ENCODE measurements at places on chromosomes 16 and 17. TPM values are rescaled to one million over a fixed set of nuclear protein-coding genes. Genes with fewer than 3 reads are reported as not detected.
A peak's percentile ranks its signal among the peaks of the same experiment; 100 is the strongest.

DNA sequence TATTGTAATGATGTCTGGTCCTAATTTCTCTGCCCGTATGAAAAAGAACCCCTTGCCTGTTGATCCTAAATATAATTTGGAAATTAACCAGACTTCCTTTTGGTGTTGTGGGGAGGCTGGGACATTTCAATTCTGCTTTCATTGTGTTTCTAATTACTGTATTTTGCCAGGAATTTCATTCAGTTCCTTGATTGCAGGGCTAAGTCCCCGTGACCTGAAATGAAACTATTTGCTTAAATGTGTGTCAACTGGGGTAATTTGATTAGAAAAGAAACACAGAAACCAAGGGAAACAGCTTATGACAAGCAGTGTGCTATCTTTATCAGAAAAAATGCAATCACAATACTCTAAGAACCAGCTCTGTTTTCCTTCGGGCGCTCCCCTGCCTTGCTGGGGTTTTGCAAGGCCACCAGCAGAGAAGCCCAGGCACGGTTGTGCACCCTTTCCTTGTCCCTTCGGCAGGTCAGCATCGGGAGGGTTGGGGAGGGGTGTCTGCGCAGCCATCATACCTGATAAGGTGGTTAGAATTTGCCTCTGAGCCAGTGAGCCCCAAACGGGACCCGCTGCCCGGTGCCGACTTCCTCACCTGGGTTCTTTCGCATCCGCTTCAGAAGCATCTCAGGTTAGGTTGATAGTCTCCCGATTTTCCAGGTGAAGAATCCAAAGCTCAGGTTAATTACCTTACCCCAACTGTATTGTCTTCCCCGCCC lies 19.4 kb downstream of the KLHL36 start:
- DNase-seq = no peak

- no peak for DNase-seq
These were observed 8.4 kb downstream of the WDR81 start for GRCh38 chr17:1732833-1733321.

DNA sequence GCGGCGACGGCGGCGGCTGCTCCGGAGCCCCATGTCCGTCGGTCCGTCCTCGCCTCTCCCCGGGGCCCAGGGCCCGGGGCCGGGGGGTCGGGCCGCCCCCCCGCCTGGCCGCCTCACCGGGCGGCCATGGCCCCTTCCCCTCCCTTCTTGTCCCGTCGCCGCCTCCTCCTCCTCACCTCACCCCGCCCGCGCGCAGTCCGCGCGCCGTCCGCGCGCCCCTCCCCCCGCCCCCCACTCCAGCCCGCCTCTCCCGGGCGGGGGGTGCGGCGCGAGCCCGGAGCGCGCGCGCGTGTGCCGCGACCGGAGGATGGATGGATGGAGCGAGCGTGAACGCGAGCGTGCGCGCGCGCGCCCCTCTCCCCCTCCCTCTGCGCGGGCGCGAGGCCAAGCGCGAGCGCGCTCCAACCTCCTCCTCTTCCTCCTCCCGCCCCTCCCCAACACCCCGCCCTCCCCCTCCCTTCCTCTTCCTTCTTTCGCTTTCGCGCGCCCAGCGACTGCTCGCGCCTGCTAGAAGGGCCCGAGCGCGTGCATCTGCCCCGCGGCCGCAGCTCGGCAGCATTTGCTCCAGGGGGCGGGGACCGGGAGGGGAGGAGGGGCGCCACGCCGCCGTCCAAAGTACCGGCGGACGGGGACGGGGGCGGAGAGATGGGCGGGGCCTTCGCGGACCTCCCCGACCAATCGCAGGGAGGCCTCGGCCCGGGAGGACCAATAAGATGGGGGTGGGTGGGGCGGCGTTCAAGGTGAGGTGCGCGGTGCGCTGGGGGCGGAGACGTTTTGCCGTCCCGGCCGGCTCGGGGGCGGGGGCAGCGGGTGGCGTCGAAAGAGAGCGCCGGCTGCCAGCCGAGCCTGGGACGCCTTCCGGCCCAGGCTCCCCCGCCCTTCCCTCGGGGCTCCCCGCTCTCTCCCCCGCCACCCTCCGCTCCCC lies at the start of gene ATXN7L3:
TSS of gene ATXN7L3 (minus strand) at position 332 of the 925 bp plus-strand sequence. CDS start 1,814 bp downstream, outside the sequence.
- peak; percentile 100 for DNase-seq

The ASPHD1 gene
- 0.39 TPM for total RNA-seq

GRCh38 chr16:11636172-11636721 lies 32.0 kb upstream of the SNN start:
- DNase-seq = no peak

- DNase-seq = no peak
These were observed 2.8 kb upstream of the PRKAR1A start for GRCh38 chr17:68509141-68510057.

The TNS4 gene
- total RNA-seq = not detected

DNA sequence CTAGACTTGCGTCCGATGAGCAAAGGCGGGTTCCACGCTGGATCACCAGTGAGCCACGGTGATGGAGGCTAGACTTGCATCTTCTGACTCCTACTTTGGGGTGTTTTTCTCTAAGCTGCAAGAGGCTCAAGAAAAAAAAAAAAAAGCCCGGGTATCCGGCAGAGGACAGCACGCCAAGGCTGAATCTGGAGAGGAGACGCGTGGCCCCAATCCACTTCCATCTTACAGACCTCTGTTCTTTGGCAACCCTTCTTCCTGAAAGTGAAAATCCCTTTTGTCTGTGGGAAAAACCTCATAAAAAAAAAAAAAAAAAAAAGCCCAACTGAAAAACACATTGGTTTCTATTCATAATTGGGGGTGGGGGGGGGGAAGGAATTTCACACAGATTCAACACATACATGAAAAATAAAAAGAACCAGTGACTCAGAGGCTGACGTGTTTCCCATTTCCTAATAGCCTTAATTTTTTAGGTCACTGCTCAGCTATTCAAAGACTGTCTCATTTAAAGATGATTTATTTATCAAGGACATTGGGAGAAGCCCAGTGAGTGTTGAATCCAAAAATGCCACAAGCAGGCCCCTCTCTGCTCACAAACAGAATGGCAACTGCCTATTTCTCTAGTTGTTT lies 258.3 kb downstream of the FOXL1 start:
- DNase-seq = peak; percentile 50

GRCh38 chr17:13931800-13932460 lies 137.4 kb upstream of the COX10 start:
- peak; percentile 81 for DNase-seq

The PTX4 gene
- 0.26 TPM for total RNA-seq

- peak; percentile 96 for DNase-seq
These were observed 5.6 kb downstream of the RARA start for GRCh38 chr17:40314584-40314956.

The RABEP2 gene
- total RNA-seq = 18.8 TPM

DNA sequence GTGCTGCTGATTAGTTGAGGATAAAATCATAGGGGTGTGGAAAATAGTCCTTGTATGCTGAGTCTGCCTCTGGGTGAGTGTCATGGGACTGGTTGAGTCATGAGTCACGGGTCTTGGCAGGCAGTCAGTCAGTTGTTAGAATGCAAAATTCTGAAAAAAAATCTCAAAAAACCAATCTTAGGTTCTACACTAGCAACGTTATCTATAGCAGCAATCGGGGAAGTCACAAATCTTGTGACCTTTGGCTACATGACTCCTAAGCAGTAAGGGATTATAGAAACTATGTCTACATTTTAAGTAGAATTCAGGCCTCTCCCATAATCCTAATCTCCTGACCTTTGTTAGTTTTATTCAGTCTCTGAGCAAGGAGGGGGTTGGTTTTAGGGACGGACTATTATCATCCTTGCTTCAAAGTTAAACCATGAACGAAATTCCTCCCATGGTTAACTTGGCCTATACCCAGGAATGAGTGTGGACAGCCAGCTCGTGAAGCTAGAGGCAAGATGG lies 18.0 kb upstream of the PMFBP1 start:
- peak; percentile 74 for DNase-seq

DNA sequence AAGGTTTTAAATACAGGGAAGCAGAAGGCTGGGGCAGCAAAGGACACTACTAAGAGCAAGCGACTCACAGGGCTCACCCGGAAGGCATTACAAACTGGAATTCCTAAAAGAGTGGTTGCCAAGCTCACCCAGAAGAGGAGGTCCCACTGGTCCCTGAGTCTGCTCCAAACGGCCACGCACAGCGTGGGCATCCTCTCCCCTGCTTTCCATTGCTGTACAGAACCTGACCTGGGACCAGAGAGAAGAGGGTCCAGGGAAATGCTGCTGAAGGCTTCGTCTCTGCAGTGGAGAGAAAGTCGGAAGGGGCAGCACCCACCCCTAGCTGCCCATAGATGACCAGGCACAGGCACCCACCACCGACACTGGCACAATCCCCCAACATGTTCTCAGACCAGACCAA lies 67.2 kb downstream of the ADCY9 start:
- DNase-seq = no peak

The CD300H gene
- not detected for total RNA-seq

DNA sequence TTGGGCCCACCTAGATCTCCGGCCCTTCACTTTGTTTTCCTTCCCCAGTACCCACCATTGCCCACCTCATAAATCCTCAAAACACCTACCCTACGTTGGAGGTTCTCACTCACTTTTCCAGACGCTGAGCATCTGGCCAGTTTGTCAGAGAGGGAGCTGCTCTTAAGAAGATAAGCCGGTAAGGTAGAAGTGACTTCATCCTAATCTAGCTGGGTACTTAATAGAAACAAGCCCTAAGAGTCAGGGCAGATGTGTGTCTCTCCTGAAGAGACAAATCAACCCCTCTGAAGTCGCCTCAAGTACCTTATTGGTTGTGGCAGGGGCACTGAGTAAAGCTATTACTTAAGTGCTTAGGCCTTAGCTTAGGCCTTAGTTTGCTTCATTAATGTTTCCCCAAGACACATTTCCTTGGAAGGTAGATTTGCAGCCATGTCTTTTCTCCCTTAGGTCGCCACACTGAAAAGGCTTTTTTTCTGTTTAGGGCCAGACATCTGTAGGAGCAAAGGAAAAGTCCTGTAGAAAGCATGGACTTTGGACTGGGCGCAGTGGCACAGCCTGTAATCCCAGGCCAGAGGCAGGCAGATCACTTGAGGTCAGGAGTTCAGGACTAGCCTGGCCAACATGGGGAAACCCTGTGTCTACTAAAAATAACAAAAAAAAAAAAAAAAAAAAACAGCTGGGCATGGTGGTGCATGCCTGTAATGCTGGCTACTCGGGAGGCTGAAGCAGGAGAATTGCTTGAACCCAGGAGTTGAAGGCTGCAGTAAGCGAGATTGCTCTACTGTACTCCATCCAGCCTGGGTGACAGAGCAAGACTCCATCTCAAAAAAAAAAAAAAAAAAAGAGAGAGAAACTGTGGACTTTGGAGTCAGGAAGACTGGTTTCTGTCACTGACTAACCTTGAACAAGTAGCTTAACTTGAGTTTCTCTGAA lies 1.0 kb downstream of the TACO1 start:
- no peak for DNase-seq

- no peak for DNase-seq
These were observed 222.9 kb downstream of the SLC39A11 start for GRCh38 chr17:72869630-72870029.

The AMZ2 gene
- total RNA-seq = 32.4 TPM

DNA sequence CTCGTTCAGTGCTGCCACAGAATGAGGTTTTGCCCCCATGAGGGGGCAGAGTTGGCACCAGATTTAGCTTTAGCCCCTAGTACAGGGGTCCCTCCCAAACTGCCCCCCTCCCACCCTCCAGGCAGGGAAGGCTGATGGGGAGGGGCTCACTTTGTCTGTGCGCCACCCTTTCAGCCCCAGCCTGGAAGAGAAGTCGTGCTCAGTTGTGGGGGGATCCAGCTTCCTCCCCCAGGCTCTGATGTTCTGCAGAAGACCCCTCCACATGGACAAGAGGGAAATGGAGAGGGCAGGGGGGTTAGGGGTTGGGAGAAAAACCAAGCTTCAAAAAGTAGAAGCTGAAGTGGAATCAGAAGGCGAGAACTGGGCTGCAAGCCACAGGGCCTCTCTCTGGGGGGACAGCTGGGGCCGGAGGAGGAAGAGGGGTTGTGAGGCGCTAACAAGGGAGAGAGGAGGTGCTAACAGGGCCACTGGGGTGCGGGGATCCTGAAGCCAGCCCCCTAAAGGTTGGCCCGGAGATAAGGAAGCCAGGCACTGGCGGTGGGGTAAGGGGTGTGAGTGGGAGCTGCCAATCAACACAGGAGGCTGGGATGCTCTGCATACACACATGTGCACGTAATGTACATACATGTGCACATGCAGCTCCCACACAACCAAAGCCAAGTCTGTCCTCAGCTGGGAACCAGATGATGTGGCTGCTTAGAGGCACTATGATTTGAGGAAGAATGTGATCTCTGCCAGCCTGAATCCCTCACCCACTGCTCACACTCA lies 7.0 kb upstream of the TMEM92 start:
- peak; percentile 53 for DNase-seq

DNA sequence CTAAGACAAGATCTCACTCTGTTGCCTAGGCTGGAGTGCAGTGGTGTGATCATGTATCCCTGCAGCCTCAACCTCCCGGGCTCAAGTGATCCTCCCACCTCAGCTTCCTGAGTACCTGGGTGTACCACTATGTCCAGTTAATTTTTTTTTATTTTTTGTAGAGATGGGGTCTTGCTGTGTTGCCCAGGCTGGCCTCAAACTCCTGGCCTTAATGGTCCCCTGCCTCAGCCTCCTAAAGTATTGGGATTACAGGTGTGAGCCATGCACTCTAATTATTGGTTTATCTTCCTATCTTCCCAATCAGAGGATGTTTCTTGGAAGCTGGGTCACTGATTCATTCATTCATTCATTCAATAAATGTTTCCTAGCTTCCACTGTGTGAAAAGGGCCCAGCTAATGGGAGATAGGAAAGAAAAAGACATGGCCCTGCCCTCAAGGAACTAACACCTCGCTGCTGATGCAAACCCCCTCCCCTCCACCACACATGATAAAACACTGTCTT lies 8.5 kb downstream of the ASPHD1 start:
- peak; percentile 9 for DNase-seq

- no peak for DNase-seq
These were observed 6.5 kb downstream of the TMEM170A start for GRCh38 chr16:75458029-75458428.

- DNase-seq = no peak
These were observed 13.9 kb downstream of the ITPRIPL2 start for GRCh38 chr16:19127674-19128131.

GRCh38 chr17:6648181-6648580 lies 3.2 kb downstream of the MED31 start:
- DNase-seq = no peak

The CCDC92B gene
- total RNA-seq = 0.18 TPM

DNA sequence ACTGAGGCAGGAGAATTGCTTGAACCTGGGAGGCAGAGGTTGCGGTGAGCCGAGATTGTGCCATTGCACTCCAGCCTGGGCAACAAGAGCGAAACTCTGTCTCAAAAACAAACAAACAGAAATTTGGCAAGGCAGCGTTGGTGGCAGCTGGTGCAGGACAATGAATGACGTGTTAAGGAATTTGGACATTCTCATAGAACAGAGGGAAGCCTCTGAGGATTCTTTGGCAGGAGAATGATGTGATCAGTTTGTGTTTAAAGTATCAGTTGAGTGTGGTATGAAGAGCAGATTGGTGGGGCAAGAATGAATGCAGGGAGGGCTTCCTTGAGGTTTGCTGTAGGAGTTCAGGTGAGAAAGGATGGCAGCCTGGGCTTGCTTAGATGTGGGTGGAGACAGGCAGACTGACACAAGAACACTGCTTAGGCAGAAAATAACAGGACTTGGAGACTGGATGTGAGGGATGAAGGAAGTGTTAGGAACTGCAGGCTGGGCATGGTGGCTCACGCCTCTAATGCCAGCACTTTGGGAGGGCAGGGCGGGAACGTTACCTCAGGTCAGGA lies 4.8 kb downstream of the CYB5D2 start:
- DNase-seq = no peak
